ENCODE measurements at places on chromosomes 7 and 10.

DNA sequence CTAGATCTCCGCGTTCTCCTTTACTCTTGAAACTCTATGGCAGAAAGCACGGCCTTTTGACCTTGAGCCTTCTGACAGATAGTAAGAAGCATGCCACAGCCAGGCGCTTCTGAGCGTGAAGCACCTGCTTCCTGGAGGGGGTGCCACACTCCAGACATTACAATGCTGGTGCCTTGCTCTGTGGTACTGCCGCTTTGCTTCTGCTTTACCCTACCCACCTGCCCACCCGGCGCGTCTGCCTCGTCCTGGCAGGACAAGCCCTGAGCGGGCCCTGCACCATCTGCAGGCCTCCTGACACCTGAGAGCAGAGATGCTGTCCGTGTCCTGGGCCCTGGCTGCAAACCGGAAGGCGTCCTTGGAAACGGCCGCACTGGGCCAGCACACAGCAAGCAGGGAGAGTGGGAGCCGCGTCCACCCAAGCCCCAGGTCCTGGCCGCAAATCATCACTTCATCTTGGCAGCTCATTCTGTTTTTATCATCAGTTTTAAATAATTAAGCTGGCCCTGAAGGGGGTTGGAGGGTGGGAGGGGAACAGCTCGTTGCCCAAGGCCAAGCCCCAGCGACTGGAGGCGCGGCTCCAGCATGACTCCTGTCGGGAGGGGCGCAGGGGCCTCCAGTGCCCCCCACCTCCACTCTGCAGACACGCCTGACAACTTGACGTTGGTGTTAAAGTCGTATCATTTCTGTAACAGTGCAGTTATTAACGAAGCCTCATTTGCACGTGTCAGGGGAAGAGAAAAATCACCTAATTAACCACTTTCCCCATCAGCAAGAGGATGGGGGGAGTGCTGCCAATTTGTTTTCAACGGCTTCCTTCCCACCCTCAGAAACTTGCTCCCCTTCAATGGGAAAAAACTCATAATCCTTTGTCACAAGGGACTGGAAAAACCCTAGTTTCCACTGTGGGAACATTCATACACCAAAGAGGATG, 132.2 kb downstream of the MAD1L1 start:
- DNase-seq, result no peak

- no peak for DNase-seq
Observed at GRCh38 chr10:110003524-110003885, 4.3 kb upstream of the ADD3 start.

DNA sequence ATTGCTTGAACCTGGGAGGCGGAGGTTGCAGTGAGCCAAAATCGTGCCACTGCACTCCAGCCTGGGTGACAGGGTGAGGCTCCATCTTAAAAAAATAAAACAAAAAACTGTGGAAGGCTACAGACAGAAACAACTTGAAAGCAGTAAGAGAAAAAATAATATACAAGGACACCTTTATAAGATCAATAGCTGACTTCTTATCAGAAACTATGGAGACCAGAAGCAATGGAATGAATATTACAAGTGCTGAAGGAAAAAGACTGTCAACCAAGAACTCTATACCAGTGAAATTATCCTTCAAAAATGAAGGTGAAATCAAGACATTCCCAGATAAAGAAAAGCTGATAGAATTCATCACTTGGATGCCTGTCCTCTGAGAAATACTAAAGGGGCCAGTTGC, 49.0 kb downstream of the RBAK start:
- no peak for DNase-seq

DNA sequence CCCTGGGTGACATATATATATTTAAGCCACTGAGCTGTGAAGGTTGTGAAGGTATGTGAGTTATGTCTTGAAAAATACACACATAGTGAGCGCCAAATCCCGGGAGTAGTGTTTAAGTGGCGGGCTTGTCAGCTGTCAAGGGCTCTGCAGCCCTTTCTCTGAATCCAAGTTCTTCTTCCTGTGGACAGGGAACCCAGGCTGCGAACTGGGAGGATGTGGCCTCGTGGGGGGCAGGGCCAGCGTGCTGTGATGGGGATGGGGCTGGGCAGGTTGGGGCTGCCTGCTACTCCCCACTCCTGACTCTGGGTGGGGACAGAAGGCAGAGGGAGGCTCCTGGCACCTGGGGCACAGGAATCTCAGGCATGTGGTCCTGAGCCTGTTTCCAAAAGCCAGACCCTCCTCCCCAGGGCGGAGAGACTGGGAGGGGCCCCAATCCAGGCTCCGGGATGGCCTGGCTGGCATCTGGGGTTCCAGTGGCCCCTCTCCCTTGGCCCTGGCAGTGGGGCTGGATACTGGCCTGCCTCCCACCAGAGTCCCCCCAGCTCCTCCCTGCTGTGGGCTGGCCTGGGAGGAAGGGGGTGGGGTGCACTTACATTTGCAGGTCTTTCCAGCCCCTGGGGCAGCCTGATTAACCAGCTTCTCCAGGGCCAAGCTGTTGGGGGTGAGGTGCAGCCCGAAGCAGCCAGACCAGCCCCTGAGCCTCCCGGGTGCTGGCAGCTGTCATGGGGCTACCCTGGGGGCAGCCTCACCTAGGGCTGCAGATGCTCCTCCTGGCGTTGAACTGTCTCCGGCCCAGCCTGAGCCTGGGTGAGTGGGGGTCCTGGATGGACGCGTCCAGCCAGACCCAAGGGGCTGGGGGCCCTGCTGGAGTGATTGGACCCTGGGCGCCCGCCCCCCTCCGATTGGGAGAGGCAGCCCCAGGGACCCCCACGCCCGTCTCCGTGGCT, at the start of gene UPK3B:
UPK3B (plus strand) TSS at position 622 of the 947 bp plus-strand sequence; CDS start at position 723, 101 bp downstream.
- DNase-seq, result no peak

GRCh38 chr10:91607646-91608403, 25.0 kb downstream of the PPP1R3C start:
- DNase-seq, result no peak

- no peak for DNase-seq
Observed at GRCh38 chr10:102537367-102537766, 33.6 kb downstream of the SUFU start.

GRCh38 chr7:71538210-71538609, 406.3 kb downstream of the GALNT17 start:
- DNase-seq, result no peak

DNA sequence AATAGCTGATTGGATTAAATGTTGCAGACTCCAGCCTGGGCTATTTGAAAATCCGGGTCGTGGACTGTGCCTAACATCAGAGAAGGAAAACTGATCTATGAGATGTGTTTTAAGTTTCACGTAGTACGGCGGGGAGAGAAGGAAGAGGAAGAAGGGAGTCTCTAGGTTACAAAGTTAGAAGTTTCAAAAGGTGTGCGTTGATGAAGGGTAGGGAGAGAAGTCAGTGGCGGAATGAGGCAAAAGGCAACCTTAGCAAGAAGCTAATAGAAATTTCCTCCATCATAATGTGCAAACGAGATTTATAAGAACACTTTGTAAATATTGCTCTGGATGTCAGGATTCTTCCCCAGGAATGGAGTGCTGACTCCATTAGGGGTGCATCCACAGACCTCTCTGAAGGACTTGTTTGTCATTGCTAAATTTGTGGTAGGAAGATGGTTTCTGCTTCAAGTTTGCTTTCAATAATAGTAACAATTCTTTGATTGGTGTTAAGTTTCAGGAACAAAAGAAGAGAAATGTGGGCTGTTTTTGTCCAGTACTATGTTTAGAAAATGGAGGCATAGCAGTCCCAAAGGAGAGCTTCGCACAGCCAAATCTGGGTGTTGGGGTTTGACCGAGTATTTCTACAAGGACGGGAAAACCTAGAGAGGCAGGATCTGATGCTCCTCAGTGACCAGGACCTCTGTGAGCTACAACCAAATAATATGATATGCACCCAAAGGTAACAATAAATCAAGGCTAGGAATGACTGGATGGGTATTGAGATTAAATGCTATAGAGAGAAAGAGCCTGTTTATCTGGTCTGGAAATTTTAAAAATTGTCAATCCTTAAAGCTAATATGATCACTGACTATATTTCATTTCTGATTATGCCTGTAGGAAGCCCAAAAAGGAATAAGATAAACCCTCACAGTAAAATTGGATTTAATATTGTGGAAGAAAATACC, 8.2 kb downstream of the TWIST1 start:
- no peak for DNase-seq

- no peak for DNase-seq
Observed at GRCh38 chr10:94409021-94409657, 6.8 kb downstream of the TBC1D12 start.

DNA sequence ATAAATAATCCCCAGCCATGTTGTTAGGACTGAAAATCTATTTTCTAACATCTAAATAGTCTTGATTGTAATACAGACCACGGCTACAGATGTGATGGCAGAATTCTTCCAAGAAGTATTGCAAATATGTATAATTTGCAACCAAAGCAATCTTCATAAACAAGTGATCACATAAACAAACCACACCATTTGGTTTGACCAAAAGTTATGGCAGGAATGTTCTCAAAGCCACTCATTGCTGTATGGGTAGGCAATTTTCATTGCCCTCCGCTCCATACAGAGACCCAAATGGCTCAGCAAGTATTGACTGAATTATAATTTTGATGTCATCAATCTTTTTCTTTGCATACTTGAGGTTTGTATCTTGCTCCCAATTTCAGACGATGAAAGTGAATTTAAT, 19.0 kb upstream of the RHOBTB1 start:
- DNase-seq, result no peak

GRCh38 chr7:3011211-3011852, 32.3 kb downstream of the CARD11 start:
- DNase-seq, result no peak

Measured in NCI-H1930 (cell line).